ENCODE measurements at places on chromosomes 3 and 15.
A peak's percentile ranks its signal among the peaks of the same experiment; 100 is the strongest.

DNA sequence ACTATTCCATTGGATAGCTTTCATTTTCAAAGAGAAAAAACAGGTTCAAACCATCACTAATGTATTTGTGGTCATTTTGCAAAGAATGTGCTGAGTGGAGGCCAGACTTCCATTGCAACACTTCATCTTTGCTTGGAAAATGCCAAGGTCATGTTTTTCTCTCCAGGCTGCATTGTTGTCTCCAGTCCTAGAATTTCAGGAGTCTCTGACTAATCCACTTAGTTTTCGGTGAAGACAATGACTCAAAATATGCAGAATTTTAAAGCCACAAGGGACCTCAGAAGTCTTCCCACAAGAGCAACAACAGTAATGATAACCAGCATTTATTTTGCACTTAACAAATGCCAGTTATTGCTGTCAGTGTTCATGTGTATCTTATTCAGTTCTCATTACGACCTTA lies 277.0 kb downstream of the RYR3 start:
- no peak for DNase-seq

DNA sequence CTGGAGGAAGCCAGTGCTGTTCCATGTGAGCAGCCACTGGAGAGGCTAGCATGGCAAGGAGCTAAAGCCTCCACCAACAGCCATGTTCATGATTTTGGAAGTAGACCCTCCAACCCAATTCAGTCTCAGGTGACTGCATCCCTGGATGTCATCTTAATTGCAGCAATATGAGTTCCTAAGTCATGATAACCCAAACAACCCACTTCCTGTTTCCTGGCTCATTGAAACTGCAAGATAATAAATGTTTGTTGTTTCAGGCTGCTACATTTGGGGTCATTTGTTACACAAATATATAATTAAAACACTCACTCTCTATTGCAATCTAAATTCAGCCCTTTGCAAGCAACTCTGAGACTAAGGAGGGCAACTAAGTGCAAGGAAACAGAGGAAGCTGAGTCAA lies 62.4 kb upstream of the SLC24A5 start:
- DNase-seq, result no peak

DNA sequence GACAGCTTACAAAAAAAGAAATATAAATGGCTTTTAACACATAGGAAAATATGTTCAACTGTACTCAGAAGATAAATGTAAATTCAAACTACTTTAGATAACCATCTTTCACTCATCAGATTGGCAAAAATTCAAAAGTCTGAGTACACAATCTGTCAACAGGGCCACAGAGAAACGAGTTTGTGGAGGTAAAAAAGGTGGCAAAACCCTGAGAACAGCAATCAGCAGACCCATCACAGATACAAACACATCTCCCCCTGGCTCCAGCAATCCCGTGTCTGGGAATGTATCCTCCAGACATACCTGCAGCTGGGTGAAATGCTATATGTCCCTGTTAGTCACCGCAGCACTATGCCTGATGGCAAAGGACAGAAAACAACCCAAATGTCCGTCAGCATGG lies 149.5 kb downstream of the OSBPL10 start:
- DNase-seq, result no peak

- DNase-seq, result no peak
Measured at GRCh38 chr3:152438181-152438580, 169.5 kb downstream of the MBNL1 start.

- peak; percentile 14 for DNase-seq
Measured at GRCh38 chr3:59235634-59236012, 185.8 kb upstream of the CFAP20DC start.
